ENCODE measurements at places on chromosomes 1 and 21. TPM values are rescaled to one million over a fixed set of nuclear protein-coding genes. Genes with fewer than 3 reads are reported as not detected.
A peak's percentile ranks its signal among the peaks of the same experiment; 100 is the strongest.

APCS gene
- not detected for total RNA-seq

WNT3A gene
- not detected for total RNA-seq

GRCh38 chr21:45541221-45542039, 810 bp downstream of the SLC19A1 start:
- DNase-seq = peak; percentile 39

KCNJ15 gene
- total RNA-seq = 11.7 TPM

- no peak for DNase-seq
Observed at GRCh38 chr1:212257157-212257556, 28.1 kb upstream of the PPP2R5A start.

DNA sequence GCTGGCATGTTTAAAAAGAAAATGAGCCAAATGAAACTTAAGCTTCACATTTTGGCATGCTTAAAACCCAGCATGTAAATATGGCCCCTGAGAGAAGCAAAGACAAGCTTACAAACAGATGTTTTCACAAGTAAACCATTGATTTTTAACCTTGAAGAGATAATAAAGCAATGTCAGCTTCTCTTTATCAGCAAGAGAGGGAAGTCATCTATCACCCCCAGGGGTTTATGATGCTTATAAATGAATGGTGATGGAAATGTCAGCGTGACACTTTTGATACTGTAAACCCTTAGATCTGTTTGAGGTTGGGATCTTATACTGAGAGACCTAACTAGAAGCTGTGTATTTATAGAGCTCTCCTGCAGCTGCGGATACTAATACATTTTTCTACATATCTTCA, 471.3 kb downstream of the PLA2G4A start:
- DNase-seq = no peak

- DNase-seq = no peak
Observed at GRCh38 chr1:186244825-186245224, 130.2 kb downstream of the TPR start.

DNA sequence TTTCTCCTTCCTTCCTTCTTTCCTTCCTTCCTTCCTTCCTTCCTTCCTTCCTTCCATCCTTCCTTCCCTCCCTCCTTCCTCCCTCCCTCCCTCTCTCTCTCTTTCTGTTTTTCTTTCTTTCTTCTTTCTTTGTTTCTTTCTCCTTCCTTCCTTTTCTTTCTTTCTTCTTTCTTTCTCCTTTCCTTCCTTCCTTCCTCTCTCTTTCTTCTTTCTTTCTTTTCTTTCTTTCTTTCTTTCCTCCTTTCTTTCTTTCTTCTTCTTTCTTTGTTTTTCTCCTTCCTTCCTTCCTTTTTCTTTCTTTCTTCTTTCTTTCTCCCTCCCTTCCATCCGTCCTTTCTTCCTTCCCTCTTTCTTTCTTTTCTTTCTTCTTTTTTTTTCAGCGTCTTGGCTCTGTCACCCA, 18.1 kb upstream of the IL19 start:
- no peak for DNase-seq

XCL1 gene
- total RNA-seq = not detected

- DNase-seq = no peak
Observed at GRCh38 chr1:161787355-161787754, 21.2 kb downstream of the ATF6 start.

OLIG2 gene
- not detected for total RNA-seq

- DNase-seq = no peak
Observed at GRCh38 chr1:10687251-10687651, 109.2 kb downstream of the CASZ1 start.

- no peak for DNase-seq
Observed at GRCh38 chr21:41098481-41099042, 69.4 kb upstream of the BACE2 start.

DNA sequence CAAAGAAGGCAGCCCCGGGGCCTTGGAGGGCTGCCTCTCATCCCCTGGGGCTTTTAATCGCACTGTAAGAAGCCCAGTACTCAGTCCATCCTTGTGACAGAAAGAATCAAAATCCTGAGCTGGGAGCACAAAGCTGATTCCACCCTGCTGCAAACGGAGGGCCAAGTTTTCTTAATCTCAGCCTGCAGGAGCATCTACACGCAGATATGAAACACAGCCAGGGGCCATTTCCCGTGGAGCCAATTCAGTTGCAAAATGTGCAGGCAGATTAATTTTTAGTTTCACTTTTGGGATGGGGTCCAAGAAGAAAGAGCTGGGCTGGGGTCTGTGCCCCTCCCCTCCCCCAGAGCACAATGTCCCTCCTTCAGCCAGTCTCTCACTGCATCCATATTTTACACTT, 4.4 kb downstream of the LYPD8 start:
- DNase-seq = no peak

CDK18 gene
- total RNA-seq = 28.6 TPM

- DNase-seq = no peak
Observed at GRCh38 chr21:45859041-45859761, 122.4 kb upstream of the COL6A1 start.

WASF2 gene
- total RNA-seq = 136 TPM

GRCh38 chr1:110636149-110636935, 30.2 kb upstream of the KCNA2 start:
- DNase-seq = no peak

DNA sequence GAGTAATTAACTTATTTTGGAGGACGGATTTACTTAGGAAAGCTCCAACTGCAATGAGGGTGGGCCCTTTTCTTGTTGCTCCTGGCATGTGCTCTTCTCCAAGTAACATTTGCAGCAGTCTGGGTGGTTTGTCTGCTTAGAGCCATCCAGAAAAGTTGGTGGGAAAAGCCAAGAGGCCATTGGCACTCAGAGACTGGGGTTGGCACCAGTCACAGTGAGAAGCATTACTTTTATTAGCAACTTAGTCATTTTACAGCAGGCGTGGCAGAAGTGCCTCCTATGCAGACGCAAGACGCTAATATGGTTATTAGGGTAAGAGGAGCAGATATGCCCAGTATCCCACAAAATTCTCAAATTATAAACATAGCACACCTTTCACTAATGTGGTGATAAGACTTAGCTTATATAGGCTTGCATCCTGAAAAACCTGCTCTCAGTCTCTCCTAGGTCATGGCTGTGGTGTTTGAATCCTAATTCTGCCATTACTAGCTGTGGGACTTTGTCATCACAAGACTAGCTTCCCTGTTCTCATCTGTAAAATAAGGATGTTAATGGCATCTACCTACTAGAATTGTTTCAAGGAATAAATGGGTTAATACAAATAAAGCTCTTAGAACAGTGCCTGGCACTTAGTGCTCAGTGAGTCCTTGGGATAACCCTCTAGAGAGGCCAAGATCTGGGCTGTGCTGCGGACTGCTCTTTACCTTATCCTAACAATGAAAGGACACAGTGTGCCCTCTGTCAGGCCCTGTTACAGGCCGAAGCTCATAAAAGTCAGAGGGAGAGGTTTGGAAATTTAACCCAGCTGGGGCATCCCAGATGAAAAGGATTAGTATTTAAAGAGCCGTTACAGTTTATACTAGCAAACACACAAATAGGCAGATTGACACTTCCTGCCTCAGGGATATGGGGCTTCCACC, 154.6 kb downstream of the ROR1 start:
- DNase-seq = no peak

DNA sequence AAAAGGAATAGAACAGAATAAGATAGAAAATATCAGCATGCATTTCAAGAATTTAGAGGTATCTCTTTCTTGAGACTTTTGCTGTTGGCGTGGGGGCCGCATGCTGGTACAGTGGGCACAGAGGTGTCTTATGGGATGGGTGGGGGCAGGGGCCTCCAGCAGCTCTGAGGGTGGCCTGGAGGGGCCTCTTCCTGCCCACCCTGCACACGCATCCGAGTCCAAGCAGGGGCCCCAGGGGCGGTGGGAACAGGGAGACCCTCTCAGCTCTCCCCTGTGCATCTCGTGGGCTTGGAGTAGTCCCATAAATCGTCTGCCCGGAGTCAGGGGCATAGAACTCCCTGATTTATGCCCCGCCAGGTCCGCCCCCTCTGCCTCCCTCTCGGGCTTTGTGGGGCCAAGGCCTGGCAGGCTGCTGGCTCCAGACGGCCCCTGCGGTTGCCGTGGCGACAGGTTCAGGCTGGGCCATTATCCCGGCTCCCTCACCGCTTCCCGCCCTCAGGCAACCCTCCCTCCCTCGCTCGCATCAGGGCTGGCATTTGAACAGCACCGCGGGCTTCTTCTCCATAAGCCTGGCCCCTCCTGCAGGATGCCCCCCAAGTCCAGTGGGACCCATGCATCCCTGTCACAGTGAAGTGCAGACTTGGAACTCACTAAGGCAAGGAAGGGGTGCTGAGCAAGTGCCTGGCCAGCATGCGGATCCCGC, 133.2 kb upstream of the ZBTB40 start:
- no peak for DNase-seq

SRSF11 gene
- 141 TPM for total RNA-seq

DNA sequence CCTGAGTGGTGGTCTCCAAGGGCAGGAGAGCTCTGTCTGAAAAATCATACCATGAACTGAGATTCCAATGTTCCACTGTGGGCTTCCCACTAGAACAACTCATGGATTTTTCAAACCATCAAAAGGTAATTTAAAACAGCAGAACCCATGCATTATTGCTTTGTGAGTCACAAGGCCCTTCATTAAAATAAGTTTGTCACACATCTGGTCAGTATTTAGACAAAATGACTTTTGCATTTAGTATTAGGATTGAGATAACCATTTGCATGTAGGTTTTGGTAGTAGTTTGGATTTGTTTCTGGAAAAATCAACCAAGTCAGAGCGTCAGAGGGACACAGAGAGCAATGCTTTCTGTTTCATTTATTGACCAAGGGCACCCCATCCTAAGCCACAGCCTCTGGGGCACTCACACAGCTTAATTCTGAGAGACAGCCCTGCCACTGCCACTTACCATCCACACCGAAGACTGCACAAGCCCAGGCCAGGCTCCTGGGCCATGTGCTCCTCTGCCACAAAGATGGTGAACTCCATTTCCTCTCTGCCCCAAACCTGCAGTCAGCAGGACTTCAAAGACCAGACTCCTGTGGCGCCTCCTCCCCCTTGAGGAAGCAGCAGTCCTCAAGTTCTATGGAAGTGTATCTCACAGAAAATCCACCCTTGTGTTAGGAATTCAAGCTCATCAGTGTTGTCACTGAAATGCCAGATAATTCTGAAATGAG, 132.6 kb upstream of the DUSP10 start:
- no peak for DNase-seq

- no peak for DNase-seq
Observed at GRCh38 chr1:89025928-89026327, 3.3 kb upstream of the GBP3 start.

CRYAA gene
- total RNA-seq = not detected

ERG gene
- 0.83 TPM for total RNA-seq

TLCD4 gene
- total RNA-seq = 0.73 TPM

AXDND1 gene
- 0.67 TPM for total RNA-seq

DNA sequence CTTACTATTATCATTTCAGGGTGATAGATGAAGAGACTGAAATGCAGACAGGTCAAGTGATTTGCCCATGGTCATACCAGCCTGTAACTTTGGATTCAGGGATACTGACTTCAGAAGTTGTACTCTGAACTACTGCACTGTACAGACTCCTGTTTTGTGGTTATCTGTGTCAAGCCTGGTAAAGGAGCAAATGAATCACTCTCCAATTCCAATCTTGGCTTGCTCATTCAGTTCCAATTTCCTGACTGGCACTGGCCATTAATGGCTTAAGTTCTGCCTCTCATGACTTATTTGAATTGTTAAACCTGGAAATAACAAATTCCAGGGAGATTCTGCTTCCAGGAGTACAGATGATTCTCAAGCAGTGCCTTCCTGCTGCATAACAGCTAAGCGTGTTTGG, 45.4 kb upstream of the PLD5 start:
- DNase-seq = peak; percentile 70

- DNase-seq = peak; percentile 75
Observed at GRCh38 chr21:41932576-41933312, 21.1 kb downstream of the C2CD2 start.

DNA sequence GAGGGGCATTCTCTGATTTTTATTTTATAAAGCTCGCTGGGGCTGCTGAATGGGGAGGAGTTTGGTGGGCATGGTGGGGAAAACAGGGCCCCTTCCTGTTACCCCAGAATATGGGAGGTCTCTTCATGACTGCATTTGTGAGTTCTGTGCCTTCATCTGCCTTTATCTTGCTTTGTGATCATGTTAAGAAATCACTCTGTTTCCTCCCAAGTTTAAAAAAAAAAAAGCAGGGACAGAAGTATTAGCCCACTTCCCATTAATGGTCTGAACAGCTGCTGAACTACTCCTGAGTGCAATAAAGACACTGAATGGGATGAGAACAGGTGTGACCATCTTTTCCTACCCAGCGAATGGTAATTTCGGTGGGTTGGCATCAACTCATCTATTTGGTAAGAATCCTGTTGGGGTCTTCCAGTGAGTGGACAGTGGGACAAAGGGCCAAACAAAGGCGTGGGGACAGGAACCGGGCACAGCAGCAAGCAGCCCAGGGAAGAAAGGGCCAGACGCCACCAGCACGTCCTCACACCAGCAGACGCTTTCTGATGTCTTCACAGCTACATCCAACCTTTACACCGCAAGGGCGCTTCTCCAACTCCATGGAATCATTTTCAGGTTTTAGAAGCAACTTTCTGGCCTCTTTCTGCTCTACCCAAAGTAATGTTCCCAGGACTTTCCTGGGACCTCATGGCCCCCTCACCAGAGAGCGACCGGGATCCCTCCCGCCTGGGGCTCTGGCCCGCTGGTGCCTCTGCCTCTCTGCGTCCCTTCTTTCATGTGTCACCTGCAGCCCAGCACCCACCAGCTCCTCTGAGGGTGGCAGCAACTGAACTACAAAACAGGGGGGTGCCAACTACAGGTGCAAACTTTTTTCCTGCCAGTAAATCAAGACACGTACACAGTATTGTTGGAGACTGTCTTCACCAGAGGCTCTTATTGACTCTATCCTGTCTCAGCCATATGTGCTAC, 160.2 kb downstream of the ADSS2 start:
- no peak for DNase-seq

DNA sequence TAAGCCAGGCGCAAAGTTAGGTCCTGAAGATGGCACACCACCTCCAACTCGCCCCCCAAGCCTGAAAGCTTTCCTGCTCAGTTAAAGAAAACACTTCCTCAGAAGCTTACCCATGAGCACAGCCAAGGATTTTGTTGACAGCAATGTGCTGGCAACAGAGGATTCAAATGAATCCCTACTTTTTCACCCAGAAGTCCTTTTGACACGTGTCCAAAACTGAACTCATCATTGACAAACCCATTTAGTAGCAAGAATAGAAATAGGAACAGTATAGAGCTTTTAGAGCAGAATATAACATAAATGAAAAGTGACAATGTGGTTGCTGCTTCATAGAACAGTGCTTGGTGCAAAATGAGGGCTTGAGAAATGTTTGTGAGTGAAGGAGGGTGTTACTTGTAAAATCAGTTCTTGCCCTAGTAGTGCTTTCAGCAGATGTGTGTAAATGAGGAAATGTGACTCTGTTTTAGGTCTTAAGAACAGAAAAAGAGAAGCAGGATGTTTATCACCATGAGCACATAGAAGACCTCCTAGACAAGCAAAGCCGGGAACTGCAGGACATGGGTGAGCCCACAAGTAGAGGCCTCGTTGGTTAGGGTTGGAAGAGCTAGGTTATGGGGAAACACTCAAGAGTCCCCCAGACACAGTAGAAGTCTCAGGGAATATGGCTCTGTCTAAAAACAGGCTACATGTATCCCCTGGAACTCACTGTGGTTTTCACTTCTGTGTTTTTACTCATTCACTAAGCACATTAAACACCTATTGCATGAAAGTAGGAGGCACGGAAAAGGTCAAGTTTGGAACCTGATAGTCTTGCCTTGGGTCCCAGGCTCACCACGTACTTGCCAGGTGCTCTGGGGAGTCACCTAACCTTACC, 48.6 kb upstream of the TMEM125 start:
- no peak for DNase-seq

Data from mammary epithelial cell (primary cell).